ENCODE measurements at places on chromosomes 5 and 9.

DNA sequence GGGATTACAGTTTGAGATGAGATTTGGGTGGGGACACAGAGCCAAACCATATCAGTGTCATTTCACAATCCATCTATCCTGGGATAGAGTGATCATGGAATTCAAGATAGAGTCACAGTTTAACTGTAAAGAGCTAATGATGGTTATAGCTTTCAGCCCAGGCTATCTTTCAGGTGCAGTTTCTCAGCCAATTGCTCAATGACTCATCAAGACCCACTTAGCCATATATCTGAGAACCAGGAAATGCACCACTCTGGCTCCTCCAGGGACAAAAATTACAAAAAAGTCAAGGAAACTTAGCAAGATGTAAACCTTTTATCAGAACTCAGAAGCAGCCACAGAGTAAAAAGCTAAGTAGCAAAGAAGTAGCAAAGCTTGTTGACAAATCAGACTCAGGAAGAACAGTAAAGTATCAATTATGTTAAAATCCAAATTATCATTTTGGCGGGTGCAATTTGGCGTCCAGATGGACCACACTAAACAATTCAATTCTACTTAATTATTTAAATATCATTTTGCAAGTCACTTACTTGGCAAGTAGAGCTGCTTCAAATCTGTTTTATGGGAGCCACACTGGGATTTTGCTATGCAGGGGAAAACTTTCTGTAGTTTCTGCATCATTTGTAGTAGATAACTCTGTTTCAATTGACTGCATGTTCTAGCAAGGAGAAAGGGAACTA is 169.4 kb downstream of the TLE1 start:
- DNase-seq: no peak

GRCh38 chr5:16489322-16489791 is 23.8 kb upstream of the ZNF622 start:
- DNase-seq: no peak

- DNase-seq: no peak
Observed at GRCh38 chr5:76958991-76959767, 6.3 kb downstream of the CRHBP start.

- no peak for DNase-seq
Observed at GRCh38 chr9:137070906-137071275, 534 bp upstream of the SAPCD2 start.

DNA sequence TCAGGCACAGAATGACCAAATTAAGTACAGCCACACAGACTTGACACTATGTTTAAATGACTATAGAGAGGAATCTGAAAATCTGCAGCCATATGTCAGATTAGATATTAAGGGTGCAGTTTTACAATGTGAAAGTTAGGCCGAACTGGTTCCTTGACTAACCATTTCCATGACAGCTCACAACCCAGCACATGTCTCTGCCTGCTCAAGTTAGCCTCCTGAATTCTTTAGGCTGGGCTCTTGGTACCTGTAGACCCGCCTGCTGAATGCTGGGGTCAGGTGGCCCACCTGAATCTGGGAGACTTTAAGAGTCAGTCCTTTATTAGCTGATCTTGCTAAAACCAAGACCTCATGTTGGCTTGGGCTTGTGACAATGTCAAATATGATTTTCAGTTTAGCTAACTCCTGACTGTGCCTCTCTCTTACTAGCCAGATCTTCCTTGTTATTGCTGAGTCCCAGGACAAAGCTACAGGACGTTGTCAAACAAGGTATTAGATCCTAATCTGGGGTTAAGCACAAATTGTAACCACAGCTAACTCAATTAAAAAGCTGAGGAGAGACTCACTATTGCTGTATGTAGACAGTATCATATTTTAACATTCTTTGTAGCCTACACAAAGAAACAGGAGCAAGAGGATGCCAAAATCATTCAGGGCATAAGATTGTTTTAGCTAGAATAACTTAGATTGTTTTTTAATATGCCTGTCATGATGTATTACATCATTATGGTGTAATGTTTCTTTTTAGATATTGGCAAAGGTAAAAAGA is 490.9 kb downstream of the SEMA5A start:
- no peak for DNase-seq

DNA sequence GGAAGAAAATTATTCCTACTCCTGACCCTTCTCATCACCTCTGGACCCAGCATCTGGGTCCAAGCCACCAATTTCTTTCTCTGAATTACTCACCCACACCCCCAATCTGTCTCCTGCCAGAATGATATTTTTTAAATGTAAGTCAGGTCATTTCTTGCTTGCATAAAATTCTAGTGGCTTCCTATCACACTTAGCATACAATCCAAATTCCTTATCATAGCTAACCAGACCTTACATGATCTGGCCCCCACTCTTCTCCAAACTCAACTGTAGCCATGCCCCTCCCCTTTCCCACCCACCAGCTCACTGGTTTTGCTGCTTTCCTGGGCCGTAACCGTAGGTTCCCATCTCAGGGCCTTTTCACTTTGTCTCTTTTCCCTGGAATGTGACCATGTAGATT is 15.2 kb downstream of the HTR4 start:
- DNase-seq: no peak

DNA sequence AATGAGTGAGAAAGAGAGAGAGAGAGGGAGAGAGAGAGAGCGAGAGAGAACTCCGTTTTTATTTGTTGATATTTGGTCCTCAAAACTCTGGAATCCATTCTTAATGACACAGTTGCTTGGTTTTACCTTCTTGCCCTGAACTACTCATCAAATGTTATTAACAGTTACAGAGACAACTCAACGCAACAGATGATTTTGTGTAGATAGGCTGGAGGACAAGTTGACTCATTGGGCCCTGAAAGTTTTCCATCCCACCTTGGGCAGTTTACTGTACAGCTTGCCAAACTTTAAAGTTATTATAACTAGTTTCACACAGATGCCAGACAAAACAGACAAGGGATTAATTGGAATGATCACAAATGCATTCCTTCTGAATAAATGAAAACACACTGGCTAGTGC is 339.9 kb downstream of the ARL15 start:
- no peak for DNase-seq

- DNase-seq: no peak
Observed at GRCh38 chr5:96506376-96506775, 73.3 kb upstream of the PCSK1 start.

DNA sequence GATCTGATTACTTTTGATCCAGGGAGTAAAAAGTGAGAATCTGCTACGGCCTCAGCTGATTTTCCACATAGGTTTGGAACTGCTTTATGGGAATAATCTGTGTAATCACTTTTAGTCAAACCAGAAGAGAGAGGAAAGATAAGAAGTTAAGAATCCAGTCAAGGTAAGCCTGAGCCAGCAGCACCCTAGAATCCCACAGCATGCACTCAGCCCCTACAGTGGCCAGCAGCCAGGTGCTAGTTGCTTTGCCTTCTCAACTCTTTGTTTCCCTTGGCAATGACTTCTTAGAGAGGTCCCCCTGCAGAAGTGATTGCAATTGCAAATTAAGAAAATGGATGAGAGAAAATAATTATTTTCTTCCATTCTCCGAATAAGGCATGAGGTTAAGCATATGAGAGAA is 59.7 kb upstream of the TMED7 start:
- no peak for DNase-seq

- no peak for DNase-seq
Observed at GRCh38 chr9:118529210-118529609, 825.0 kb downstream of the TLR4 start.

GRCh38 chr9:3760031-3760430 is 234.2 kb upstream of the RFX3 start:
- DNase-seq: no peak

- DNase-seq: no peak
Observed at GRCh38 chr5:158725297-158725851, 374.3 kb downstream of the EBF1 start.

- DNase-seq: no peak
Observed at GRCh38 chr5:80867233-80867632, 92.9 kb upstream of the RASGRF2 start.

GRCh38 chr5:151557951-151558350 is 33.2 kb downstream of the FAT2 start:
- no peak for DNase-seq

DNA sequence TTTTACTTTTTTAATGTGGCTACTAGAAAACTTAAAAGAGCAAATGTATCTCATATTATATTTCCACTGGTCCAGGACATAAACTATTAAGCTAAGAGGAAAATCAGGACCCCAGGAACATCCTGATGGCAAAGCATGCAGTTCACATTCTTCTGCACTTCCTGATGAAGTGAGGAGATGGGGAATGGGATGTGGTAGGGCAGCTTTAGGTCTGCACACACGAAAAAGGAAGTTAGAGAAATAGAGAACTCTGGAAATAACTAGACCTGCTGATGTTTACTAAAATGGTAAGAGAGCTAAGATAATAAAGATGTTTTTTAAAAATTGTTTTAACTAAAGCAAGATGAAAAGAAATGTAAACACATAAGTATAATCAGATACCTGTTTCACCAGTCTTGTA is 39.7 kb upstream of the NIPBL start:
- no peak for DNase-seq

- DNase-seq: no peak
Observed at GRCh38 chr9:109418827-109419226, 79.3 kb downstream of the PTPN3 start.

DNA sequence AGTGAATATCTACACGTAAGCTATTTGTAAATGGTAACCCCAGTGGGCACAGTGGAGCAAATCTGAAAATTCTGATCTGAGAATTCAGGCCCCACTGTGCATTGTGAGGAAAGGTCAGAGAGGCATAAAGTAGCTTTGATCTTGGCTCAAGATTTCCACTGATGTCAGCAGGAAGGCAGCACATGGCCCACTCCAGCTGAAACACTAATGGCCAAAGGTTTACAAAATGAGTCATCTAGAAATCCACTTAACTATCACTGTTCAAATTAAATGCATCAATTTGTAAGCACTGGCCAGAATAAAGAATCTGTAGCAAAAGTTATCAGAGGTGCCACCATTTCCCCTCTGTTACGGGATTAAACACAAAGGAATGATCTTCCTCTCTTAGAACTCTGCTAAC is 191.6 kb downstream of the C9orf152 start:
- DNase-seq: no peak

GRCh38 chr5:111228520-111229220 is 4.5 kb downstream of the CAMK4 start:
- DNase-seq: no peak

- no peak for DNase-seq
Observed at GRCh38 chr5:64939772-64940510, 171.2 kb downstream of the CWC27 start.

DNA sequence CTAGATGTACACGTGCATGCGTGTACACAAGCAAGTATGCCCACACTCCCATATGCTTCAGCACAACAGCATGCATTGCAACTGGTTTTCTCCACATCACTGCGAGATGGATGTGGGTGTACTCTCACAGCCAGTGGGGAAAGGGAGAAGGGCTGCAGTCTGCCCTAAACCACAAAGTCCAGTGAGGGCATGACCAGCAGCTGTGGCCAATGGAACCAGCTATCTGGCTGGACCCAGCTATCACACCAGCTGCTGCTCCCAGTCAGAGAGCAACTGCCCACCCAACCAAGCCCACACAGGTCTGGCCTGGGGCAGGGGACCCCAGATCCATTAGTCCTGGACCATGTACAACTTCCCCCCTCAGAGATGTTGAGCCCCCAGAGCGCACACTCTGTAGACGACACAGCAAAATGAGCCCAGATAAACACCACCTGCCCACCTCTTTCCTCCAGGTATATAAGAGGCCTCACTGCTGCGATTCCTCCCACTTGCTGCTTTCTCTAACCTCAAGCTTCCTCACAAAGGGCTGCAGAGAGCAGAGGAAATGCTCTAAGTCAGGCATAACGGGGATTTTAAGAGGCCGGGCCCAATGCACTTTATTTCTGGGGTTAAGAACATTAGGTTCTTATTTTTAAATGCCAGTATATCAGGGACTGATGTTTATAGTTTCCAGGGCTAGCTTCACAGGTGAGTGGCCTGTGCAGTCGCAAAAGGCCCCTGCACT is 39.0 kb downstream of the SHB start:
- no peak for DNase-seq

DNA sequence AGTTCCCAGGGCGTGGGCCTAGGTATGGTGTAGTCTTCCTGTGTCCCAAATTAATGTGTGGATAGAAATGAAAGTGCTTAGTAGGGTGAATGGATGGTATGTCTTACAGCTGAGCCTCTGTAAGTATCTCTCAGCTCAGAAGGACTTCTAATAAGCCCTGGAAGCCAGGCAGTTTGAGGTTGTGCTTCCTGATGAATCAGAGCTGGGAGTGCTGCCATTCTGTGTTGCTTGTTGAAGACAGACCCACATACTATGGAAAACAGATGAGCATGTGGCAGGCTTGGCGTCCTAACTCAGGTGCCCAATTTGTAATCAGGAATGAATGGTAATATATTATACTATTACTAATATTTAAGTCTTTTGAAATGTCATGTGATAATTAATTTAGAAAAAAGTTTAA is 69.8 kb downstream of the CMYA5 start:
- no peak for DNase-seq
